H1 (cell line): ENCODE measurements at places on chromosomes 5 and 9. TPM values are rescaled to one million over a fixed set of nuclear protein-coding genes. Genes with fewer than 3 reads are reported as not detected.

SOHLH1 gene
- total RNA-seq = not detected in 2 replicates

- H3K27ac ChIP-seq = no peak overlapping the region
- no peaks in the 10 kb centered on the region for H3K36me3 ChIP-seq
- H3K4me1 ChIP-seq = no peaks in the 10 kb centered on the region
- H3K27me3 ChIP-seq = no peaks in the 10 kb centered on the region
- no peak overlapping the region for H3K4me3 ChIP-seq
- DNase-seq = no peak
These were observed 164.0 kb downstream of the CARTPT start for GRCh38 chr5:71882826-71883741.

- H3K4me1 ChIP-seq = peaks cover 21% of the 10 kb centered on the region
- DNase-seq = no peak
These were observed 82.6 kb upstream of the GRHPR start for GRCh38 chr9:37339923-37340322.

DNA sequence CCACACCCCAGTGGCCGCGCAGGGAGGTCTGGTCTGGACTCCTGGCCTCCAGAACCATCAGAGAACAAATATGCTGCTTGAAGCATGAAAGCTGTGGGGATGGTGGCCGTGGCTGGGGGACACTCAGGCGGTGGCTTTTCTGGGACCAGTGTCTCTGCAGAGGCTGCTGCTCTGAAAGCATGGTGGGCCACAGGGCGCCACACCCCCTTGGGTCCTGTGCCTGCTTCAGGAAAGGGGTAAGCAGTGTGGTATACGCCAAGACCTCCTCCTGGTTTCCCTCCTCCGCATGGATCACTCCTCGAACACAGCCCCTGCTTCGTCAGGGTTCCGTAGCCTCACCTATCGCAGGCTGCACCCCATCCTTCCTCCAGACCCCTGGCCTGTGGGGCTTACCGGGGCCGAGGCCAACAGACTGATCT lies 19.7 kb upstream of the TERT start:
- peaks cover 17% of the 10 kb centered on the region for H3K4me1 ChIP-seq
- H3K4me3 ChIP-seq = no peak overlapping the region
- no peak overlapping the region for H3K27ac ChIP-seq
- H3K27me3 ChIP-seq = no peaks in the 10 kb centered on the region
- no peak for DNase-seq

DNA sequence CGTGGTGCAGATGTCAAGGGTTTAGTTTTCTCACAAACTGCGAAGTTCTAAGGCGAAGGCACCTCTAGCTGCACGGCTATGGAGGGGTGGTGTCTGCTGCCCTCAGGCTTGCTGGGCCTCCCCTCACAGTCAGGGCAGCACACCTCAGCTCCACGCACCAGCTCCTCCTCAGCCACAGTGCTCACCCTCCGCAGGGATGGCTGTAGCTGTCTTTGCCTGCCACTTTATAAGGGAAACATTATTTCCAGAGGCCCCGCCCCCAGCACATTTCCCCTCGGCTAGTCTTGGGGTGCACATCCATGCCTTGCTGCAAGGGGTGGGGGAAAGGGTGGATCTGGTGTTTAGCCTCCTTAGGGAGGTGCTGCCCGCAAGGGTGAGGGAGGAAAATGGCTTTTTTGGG lies 154.6 kb downstream of the TRIO start:
- no peak for DNase-seq
- no peaks in the 10 kb centered on the region for H3K36me3 ChIP-seq
- no peak overlapping the region for H3K4me3 ChIP-seq
- H3K27me3 ChIP-seq = no peaks in the 10 kb centered on the region

GRCh38 chr5:93595420-93596147 lies 12.6 kb downstream of the NR2F1 start:
- no peak for DNase-seq
- peaks cover 100% of the 10 kb centered on the region for H3K27me3 ChIP-seq
- H3K36me3 ChIP-seq = no peaks in the 10 kb centered on the region

- DNase-seq = no peak
- H3K27ac ChIP-seq = no peak overlapping the region
- no peaks in the 10 kb centered on the region for H3K27me3 ChIP-seq
These were observed 30.1 kb upstream of the HAPLN1 start for GRCh38 chr5:83750749-83751148.

DNA sequence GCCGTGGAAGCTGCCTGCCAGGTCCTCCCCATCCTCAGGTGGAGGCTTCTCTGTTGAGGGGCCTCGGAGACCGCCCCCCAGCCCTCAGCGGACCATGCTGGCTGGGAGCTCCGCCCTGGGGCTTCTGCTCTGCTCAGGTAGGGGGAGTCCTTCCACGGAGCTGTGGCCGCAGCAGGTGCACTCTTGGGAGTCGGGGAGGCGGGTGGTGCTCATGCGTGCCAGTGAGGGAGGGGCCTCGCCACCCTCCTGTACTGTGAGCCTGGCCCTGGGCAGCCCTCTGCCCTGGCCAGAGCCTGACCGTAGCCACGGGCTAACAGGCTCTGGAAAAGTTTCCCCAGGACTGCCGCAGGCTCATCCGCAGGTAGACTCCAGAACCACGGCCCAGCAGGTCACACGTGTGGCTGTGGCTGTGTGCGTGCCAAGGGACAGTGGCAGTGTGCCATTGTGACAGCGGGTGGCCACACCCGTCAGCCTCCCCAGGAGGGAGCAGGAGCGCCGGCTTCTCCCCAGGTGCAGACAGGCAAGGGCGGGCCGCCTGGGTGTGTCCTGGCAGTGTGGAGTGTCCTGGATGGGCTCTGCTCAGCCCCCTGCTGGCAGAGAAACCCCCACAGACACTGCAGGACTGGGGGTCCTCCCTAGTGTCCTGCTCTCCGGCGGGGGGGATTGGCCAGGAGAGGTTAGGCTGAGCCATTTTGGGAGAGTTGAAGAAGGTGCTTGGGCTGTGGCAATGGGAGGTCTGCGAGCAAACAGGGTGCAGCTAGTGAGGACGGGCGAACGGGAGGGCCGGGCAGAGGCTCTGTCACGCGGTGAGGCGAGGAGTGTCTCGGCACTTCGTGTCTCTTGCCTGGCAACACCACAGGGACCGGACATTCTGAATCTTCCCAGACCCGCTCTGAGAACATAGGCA lies 29.5 kb downstream of the TPPP start:
- H3K36me3 ChIP-seq = peaks cover 41% of the 10 kb centered on the region
- H3K27me3 ChIP-seq = no peaks in the 10 kb centered on the region
- no peak for DNase-seq
- peaks cover 2% of the 10 kb centered on the region; the same call in 1 of the 2 replicates for H3K4me1 ChIP-seq

IRX2 gene
- 40.4 and 47.5 TPM in 2 replicates for total RNA-seq

CORO2A gene
- total RNA-seq = 26.2 and 27.9 TPM in 2 replicates

HOMER1 gene
- 49.5 and 57.9 TPM in 2 replicates for total RNA-seq

TICAM2 gene
- total RNA-seq = 0.67 TPM in 1 of 2 replicates, not detected in the other

DNA sequence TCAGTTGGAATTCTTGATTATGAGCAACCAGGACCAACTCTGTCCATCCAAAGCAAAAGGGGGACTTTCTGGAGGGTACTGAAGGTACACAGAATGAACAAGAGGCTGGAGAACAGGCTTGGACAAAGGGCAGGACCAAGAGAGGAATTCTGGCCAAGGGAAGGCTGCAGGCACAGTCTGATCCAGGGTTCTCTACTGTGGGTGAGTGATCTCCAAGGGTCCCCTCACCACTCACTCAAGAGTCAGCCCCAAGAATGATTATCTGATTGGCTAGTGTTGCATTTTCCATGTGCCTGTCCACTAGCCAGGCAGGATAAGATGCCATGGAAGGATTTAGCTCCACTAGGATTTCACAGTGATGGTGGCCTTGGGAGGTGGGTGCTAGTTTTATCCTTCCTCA lies 11.6 kb upstream of the PHF19 start:
- peaks cover 4% of the 10 kb centered on the region; the same call in 1 of the 2 replicates for H3K27me3 ChIP-seq
- no peak for DNase-seq
- peaks cover 3% of the 10 kb centered on the region for H3K4me1 ChIP-seq
- H3K36me3 ChIP-seq = no peaks in the 10 kb centered on the region
- no peak overlapping the region for H3K4me3 ChIP-seq
- H3K27ac ChIP-seq = no peak overlapping the region
